ENCODE measurements at places on chromosomes 11 and 22.

DNA sequence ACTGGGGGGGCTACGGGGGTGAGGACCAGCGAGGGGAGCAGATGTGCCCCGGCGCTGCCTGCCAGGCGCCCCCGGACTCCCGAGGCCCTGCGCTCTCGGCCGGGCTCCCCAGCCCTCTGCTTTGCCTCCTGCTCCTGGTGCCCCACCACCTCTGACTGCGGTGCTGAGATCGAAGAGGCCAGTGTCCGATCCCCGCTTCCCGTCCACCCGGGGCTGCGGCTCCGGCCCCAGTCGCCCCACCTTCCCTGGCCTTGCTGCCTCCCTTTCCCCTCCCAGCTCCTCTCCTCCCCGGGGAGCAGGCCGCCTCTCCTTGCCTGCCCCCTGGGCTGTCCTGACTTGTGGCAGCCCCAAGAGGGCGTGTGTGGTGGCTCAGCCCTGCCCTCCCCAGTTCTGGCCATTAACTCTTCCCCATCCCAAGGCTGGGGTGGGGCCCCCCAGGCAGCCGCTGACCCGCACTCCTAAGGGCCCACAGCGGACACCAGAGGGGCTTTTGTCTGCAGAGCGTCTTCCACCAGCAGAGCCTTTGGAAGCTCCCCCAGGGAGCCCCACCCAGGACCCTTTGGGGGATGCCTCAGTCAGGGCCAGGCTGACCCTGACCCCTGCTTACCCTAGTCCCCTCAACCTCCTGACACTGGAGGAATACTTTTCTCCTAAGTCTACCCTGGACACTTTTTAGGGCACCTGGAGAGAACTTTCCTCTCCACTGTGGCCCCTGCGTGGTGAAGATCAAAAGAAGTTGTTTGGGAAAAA is 16.6 kb downstream of the RTN4RL2 start:
- DNase-seq = no peak

DNA sequence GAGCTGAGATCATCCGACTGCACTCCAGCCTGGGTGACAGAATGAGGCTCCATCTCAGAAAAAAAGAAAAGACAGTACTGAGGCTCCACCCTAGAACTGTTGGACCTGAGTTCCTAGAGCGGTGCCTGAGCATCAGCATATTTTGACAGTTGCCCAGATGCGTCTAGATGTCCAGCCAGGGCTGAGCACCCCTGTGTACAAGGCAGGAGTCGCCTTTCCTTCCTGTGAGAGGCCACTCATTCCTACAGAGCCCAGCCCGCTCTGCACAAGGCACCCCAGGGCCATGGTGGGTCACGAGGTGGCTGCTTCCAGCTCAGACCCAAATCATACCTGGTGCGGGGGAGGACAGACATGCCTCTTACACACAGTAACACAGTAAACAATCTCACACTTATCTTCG is 15.9 kb downstream of the SAMM50 start:
- DNase-seq = no peak

- no peak for DNase-seq
Observed at GRCh38 chr11:91160661-91161060, 937.8 kb upstream of the CHORDC1 start.

- DNase-seq = no peak
Observed at GRCh38 chr11:44003736-44004451, 43.9 kb upstream of the ACCSL start.

DNA sequence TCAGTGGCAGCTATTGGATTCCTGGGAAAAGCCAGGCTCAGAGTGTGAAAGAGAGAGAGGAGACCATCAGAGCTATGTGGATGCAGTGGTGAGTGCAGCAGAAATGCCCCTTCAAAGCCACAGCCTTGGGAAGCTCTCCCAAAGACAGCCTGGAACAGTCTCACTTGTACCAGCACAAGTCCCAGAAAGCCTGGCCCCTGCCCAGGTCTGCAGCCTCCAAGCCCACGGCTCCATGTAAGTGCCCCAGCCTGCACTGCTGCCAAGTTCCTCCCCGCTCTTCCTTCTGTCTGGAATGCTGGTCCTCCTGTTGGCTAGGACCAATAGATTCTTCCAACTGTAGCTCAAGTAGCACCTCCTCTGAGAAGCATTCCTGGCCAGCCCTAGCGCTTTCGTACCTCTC is 539.7 kb downstream of the MIAT start:
- no peak for DNase-seq

- DNase-seq = no peak
Observed at GRCh38 chr22:38016182-38017151, 32.1 kb upstream of the SOX10 start.

GRCh38 chr11:129319751-129320150 is 55.9 kb upstream of the BARX2 start:
- no peak for DNase-seq

GRCh38 chr22:29872989-29873388 is 10.0 kb upstream of the MTMR3 start:
- DNase-seq = no peak

DNA sequence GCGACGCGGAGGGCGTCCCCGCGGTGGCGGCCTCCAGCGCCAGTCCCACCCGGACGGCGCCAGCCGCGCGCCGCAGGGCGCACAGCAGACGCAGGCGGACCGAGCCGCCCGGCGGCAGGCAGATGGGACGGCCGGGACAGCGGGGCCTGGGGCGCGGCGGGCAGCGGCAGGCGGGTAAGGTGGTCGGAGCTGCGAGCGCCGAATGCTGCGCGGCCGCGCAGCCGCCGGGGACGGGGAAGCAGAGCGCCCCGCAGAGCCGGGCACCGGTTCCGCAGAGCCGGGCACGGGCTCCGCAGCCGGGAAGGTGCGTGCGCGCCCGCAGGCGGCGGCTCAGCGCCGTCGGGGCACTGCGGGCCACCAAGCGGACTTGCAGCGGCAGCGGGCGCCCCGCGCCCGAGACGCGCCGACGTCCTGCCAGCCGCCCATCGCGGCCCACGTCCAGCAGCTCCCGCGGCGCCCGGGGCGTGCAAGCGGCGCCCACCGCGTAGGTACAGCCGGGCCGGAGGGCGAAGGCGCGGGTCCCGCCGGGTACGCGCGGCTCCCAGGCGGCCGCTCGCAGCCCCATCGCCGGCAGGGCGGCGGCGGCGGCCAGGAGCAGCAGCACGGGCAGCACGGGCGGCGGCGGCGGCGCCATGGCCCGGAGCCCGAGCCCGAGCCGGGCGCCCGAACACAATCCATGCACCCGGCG is 739 bp downstream of the CELSR1 start:
- DNase-seq = no peak

GRCh38 chr11:18770479-18771125 is 21.0 kb downstream of the PTPN5 start:
- no peak for DNase-seq

- no peak for DNase-seq
Observed at GRCh38 chr22:38963872-38964271, 6.5 kb downstream of the APOBEC3A start.

DNA sequence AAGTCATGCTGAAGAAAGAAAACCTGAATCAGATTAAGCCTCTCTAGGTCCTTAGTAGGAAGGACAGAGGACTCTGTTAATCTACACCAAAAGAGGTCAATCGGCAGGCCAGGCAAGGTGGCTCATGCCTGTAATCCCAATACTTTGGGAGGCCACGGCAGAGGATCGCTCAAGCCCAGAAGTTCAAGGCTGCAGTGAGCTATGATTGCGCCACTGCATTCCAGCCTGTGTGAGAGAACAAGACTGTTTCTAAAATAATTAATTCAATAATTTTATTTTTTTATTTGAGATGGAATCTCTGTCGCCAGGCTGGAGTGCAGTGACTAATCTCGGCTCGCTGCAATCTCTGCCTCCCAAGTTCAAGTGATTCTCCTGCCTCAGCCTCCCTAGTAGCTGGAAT is 4.5 kb downstream of the XRCC6 start:
- no peak for DNase-seq

DNA sequence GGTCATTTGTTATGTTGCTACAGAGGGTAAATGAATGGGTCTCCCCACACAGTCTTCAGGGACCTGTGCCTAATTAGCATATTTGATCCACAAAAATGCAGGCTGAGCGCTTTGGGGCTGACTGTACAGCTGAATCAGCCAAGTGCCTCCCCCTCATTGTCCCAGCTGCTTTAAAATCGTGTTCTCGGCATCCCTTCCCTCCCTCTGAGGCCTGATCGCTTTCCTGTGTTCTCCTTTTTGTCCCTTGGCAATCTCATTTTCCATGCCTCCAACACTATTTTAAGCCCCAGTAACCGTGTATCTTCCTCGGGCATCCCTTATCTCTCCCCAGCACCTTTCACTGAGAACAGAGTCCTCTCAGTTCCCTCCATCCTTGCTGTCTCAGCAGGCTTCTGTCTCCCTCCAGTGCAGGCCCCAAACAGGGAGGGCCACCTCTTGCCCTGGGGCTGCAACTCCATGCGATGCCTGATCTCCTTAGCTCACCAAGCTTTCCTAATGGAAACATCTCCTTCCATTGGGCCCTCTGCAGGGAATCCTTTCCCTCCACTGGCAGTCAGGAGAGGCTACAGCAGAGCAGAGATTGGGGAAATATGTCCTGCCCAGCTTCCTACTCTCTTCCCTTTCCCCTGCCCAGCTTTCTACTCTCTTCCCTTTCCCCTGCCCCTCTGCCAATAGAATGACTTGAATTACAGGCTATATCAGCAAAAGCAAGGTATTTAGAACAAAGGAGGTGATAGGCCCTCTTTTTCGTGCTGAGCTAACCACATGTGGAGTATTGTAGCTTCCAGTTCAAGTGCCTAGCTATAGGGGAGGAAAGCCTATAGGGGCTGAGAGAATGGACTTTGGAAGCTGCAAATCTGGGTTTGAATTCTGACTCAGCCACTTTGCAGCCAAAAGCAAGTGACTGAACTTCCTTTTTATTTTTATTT is 13.8 kb downstream of the UQCR10 start:
- DNase-seq = no peak

- peak; percentile 22 for DNase-seq
Observed at GRCh38 chr11:20671856-20672546, 2.6 kb downstream of the NELL1 start.

All from DMS 273 treated with DMSO at 0.1 percent for 48 hours (cell line).